Nephron progenitor cell (in vitro differentiated cells): ENCODE measurements at places on chromosomes 13 and 19.
A peak's percentile ranks its signal among the peaks of the same experiment; 100 is the strongest.

DNA sequence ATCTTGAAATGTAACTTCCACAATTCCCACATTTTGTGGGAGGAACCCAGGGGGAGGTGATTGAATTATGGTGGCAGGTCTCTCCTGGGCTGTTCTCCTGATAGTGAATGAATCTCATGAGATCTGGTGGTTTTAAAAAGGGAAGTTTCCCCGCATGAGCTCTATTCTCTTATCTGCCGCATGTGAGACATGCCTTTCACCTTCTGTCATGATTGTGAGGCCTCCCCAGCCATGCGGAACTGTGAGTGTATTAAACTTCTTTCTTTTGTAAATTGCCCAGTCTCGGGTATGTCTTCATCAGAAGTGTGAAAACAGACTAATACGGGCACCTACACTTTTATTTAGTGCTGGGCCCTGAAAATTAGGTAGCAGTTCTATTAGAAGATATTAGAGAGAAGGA is 45.8 kb downstream of the TNFSF13B start:
- no peak for DNase-seq
- H3K4me1 ChIP-seq = no peaks in the 10 kb centered on the region
- no peak overlapping the region for H3K27ac ChIP-seq
- no peaks in the 10 kb centered on the region for H3K36me3 ChIP-seq

GRCh38 chr19:31675193-31675913 is 326.1 kb upstream of the TSHZ3 start:
- no peak for DNase-seq
- H3K36me3 ChIP-seq = no peaks in the 10 kb centered on the region
- no peak overlapping the region for H3K27ac ChIP-seq
- no peaks in the 10 kb centered on the region for H3K4me1 ChIP-seq
- H3K4me3 ChIP-seq = no peak overlapping the region

- H3K36me3 ChIP-seq = no peaks in the 10 kb centered on the region
- no peak overlapping the region for H3K27ac ChIP-seq
- H3K4me3 ChIP-seq = no peak overlapping the region
- peaks cover 37% of the 10 kb centered on the region for H3K4me1 ChIP-seq
Observed at GRCh38 chr13:30791354-30792001, 56.1 kb downstream of the ALOX5AP start.

DNA sequence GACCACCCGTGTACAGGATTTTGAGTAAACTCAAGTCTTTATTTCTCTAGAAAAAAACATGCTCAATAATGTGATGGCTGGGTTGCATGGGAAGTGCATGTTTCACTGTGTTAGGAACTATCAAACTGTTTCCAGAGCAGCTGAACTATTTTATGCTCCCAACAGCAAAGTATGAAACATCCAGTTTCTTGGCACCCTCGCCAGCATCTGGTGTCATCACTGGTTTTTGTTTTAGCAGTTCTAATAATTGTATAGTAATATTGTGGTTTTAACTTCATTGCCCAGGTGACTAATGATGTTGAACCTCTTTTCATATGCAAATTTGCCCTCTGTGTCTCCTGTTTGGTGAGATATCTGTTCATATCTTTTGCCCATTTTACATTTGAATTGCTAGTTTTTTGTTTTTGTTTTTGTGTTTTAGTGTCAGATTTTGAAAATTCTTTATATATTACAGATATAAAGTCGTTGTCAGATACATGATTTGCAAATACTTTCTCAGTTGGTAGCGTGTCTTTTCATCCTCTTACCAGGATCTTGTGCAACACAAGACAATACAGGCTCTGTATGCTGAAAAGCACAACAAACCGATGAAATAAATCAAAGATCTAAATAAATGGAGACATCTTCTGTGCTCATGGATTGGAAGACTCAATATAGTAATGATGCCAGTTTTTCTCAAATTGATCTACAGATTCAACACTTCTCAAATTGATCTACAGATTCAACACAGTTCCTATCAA is 87.8 kb downstream of the IPO5 start:
- H3K27ac ChIP-seq = no peak overlapping the region
- DNase-seq = no peak
- no peaks in the 10 kb centered on the region for H3K4me1 ChIP-seq
- H3K4me3 ChIP-seq = no peak overlapping the region
- peaks cover 7% of the 10 kb centered on the region for H3K27me3 ChIP-seq

DNA sequence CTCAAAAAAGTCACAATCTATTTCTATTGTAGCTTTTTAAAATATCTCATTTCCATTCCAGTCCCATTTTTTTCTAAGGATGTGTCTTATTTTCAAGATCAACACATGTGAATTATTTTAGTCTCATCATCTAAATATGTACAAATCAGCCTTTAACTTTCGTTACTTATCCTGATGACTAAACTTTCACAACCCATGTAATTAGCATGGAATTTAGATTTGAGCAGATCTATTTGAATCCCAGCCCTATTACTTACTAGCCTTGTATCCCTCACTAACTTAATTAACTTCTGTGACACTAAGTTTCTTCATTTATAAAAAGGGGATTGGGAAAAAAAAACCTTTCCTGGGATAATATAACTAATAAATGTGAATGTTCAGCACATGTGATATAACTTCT is 81.1 kb downstream of the UFM1 start:
- no peak for DNase-seq
- H3K4me3 ChIP-seq = no peak overlapping the region
- H3K36me3 ChIP-seq = no peaks in the 10 kb centered on the region
- H3K4me1 ChIP-seq = no peaks in the 10 kb centered on the region
- no peak overlapping the region for H3K27ac ChIP-seq

GRCh38 chr13:70732611-70733010 is 624.4 kb upstream of the KLHL1 start:
- DNase-seq = no peak
- peaks cover 15% of the 10 kb centered on the region for H3K4me1 ChIP-seq
- H3K27me3 ChIP-seq = no peaks in the 10 kb centered on the region
- no peak overlapping the region for H3K27ac ChIP-seq

DNA sequence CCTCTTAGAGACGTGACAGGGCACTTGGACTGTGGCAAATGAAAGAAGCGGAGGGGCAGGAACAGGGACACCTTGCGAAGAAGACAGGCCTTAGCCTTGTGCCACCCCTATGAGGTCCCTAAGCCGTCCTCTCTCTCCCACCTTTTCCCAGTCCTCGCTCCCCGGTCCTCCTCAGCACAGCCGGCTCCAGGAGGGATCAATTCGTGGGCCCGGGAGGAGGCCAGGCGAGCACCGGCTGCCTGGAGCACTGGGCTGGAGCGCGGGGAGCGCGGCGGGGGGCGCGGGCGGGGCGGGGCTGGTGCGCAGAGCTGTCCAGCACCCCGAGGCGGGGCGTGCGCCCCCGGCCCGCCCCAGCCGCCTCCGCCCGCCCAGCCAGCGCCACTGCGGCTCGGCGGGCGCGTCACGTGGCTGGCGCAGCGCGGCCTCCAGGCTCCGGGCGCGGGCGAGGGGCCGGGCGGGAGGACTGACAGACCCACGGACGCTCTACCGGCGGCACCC is at the start of gene LRP3:
Gene LRP3 (plus strand): TSS at position 466 of the 498 bp plus-strand sequence. CDS start 456 bp downstream, outside the sequence.
- peaks cover 32% of the 10 kb centered on the region for H3K27me3 ChIP-seq
- H3K27ac ChIP-seq = no peak within 1 kb of the TSS
- H3K4me3 ChIP-seq = peak within 1 kb of the TSS; percentile 83
- H3K36me3 ChIP-seq = no peaks in the 10 kb centered on the region

- no peak for DNase-seq
- no peaks in the 10 kb centered on the region for H3K36me3 ChIP-seq
- no peaks in the 10 kb centered on the region for H3K4me1 ChIP-seq
- peaks cover 9% of the 10 kb centered on the region for H3K27me3 ChIP-seq
- no peak overlapping the region for H3K27ac ChIP-seq
- no peak overlapping the region for H3K4me3 ChIP-seq
Observed at GRCh38 chr19:16164222-16164890, 9.0 kb downstream of the CIB3 start.

DNA sequence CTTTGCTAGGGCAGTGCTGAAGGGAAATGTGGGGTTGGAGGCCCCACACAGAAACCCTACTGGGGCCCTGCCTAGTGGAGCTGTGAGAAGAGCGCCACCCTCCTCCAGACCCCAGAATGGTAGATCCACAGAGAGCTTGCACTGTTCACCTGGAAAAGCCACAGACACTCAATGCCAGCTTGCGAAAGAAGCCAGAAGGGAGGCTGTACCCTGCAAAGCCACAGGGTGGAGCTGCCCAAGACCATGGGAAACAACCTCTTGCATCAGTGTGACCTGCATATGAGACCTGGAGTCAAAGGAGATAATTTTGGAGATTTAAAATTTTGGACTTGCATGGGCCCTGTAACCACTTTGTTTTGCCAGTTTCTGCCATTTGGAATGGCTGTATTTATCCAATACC is 615.4 kb upstream of the MIR17HG start:
- no peak overlapping the region for H3K4me3 ChIP-seq
- no peak for DNase-seq
- H3K4me1 ChIP-seq = no peaks in the 10 kb centered on the region
- no peaks in the 10 kb centered on the region for H3K36me3 ChIP-seq
- no peak overlapping the region for H3K27ac ChIP-seq
